Activated CD4-positive, alpha-beta T cell treated with anti-CD3 and anti-CD28 coated beads for 24 hours (primary cell): ENCODE measurements at places on chromosomes 11 and 22.

DNA sequence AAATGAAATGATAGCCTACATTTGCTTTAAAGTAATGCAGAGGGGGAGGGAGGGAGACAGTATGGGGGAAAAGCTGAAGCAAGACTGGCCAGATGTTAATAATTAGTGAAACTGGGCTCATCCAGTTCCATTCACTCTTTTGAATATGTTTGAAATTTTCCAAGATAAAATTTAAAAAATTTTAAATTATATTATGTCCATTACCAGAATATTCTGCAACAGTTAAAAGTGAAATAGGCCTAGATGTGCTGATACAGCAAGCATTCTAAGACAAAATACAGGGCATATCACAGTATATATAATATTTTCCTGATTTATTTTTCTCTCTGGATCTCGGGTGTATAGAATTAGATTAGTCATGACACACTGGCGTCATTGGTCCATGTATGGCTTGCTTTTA is 13.6 kb upstream of the ZNRF3 start:
- DNase-seq, result no peak

GRCh38 chr11:72624496-72625201 is 49.6 kb downstream of the PDE2A start:
- no peak for DNase-seq

- no peak for DNase-seq
Measured at GRCh38 chr11:20501252-20501651, 98.2 kb upstream of the SLC6A5 start.

DNA sequence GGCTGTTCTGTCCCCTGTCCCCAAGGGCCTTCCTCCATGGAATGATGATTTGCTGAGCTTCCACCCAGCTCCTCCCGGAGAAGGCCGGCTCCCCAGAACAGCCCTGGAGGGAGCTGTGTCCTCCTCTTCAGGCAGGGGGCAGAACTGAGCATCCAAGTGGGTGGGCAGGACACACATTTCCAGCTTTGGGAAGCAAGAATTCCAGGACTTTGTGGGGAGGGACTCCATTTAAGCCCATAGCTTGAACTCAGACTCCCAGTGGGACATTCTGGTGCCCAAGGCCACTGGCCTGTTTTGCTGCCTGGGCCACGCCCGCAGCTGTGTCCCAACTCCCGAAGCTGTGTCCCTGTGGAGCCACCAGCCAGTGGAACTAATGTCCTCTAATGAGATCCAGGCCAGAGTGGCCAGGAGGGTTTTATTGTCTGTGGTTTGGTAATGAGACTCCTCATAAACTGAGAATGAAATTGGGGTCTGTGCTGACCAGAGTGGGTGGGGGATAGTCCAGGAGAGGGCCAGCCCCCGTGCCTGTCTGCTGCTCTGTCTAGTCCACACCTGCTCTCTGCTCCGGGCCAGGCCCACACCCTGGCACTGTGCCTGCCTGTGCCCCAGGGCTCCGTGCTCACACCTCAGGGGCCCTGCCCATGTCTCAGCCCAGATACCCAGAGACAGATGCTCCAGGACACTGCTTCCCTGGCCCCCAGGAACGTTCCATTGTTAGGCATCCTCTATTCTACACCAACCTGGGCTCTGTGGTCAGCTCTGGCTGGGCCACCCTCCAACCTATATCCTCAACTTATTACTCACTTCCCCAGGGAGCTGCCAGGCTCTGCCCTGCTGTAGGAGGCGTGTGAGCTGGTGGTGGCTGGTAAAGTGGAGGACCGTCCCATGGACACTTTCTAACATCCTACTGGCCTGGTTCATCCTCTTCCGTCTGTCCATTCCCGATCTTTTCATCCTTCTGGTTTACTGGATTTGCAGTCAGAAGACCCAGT is 7.6 kb downstream of the NECTIN1 start:
- no peak for DNase-seq

GRCh38 chr22:19742160-19743066 is 18.2 kb upstream of the TBX1 start:
- DNase-seq, result no peak

GRCh38 chr11:65215441-65216076 is 33.8 kb downstream of the CAPN1 start:
- DNase-seq, result no peak

DNA sequence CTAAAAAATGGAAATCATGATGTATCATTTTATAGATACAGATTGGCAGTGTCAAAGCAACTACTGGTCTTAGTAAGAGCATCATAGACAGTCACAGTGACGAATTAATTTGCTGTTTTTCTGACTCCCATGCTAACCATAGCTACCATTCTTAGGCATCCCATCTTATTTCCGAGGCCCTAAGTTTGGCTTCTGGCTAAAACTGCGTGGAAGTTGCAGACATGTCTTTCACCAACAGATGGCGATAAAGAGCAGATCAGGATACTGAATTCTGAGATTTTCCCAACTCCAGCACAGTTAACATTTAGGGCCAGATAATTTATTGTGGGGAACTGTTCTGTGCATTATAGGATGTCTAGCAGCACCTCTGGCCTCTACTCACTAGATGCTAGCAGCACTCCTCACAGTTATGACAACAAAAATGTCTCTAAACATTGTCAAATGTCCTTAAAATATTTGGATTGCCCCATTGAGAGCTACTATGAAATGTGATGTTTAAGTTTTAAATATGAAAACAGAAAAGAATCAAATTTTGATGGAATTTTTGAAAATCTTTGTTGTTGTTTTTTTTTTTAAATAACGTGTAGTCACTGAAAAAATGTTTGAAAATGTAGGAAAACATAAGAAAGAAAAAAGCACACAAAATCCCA is 16.3 kb downstream of the OR2AG2 start:
- DNase-seq, result no peak

- DNase-seq, result no peak
Measured at GRCh38 chr11:111870522-111870885, 877 bp downstream of the ALG9 start.

GRCh38 chr22:22485524-22485923 is 23.0 kb downstream of the ZNF280B start:
- DNase-seq, result no peak

DNA sequence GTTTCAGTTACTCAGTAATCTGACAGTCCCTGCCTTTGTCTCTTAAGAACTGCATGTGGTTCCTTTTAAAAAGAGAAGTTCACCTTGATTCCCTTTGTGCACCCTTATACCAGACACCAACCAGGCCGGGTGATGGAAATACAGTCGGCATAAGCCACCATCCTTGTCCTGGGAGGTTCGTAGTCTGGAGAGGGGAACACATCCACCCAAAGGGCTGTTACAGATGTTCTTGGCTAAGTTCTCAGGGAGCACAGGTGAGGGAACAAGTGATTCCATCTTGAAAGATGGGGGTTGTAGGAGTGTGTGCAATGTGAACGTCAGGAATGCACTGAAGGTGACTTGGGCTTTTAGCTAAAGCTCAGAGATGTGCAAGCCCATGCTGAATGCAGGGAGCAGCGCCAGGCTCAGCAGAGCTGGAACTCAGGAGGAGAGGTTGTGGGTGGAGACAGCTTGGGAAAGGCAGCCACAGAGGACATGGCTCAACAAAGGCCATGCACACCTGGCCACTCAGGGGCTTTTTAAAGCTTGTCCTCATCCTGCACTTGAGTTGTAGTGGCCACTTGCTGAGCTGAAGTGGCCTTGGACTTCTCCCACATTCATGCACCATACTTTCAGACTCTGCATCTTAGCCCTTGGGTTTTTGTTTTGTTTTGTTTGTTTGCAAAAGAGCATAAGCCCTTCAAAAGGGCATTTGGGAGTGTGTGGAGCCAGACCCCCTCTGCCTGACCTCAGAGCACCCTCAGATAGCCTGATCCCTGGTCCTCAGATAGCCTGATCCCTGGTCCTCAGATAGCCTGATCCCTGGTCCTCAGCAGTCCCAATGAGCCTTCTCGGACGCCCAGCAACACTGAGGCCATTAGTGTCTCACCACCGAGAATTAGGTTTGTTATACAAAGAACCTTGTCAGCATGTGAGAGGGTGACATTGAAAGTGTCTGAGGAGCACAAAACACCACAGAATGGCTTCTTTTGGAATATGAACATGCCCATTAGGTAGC is 12.7 kb upstream of the TMA7B start:
- DNase-seq, result no peak

DNA sequence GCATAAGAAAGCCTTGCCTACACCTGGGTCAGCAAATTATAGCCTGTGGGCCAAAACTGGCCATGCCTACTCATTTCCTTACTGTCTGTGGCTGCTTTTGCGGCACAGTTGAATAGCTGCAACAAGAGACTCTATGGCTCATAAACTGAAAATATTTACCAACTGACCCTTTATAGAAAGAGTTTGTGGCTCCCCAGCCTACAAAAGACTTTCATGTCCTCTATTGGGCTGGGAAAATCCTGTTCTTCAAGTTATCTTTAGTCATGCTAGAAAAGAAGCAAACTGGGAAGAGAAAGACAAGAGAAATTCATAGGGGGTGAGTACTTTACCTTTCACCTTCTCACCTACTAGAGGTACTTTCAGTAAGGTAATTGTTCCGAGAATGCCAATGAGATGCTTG is 175.1 kb downstream of the SWAP70 start:
- no peak for DNase-seq

GRCh38 chr22:32016081-32016480 is 27.0 kb upstream of the SLC5A1 start:
- DNase-seq, result no peak

DNA sequence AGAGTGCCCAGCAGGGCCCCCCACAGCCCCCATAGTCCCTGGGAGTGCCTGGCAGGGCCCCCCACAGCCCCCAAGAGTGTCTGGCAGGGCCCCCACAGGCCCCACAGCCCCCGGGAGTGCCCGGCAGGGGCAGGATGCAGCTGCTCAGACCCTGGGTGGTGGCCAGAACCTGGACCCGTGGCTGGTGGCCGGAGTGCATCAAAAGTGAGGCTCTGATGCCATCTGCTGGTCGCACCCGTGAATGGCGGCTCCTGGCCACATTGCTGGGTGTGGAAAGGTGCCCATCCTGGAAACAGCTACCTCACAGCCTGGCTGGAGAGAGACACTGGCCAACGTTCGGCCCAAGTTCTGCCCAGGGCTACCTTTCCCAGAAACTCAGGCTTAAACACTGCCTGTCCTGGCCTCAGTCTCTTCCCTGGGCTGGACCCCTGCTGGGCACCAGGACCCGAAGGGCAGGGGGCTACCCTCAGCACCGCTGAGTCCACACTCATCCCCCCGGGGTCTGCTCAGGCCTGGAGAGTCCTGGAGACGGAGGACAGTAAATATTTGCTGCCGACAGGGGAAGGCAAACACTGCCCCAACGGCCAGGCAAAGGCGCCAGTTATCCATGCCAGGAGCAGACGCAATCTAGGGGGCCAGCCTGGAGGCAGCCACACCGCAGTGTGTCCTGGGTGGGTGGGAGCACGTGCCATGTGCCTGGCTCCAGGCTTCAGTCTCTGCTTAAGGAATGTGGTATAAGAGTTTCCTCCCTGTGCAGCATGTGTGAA is 4.4 kb downstream of the INS start:
- peak; percentile 40 for DNase-seq

DNA sequence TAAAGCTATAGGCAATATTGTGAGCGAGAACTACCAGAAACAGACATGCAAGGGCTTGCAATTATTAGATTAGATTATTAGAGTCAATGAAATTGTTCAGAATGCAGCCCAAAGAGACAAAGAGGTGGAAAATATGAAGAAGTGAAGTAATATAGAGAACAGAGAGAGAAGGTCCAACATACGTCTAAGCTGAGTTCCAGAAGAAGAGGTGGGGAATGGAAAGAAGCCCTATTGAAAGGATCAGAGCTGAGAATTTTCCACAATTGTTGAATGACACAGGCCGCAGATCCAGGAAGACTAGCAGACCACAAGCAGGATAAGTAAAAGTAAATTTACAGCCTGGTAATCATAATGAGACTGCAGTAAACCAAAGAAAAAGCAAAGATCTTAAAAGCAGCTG is 93.2 kb downstream of the EXT2 start:
- DNase-seq, result no peak

- DNase-seq, result no peak
Measured at GRCh38 chr11:24496736-24497725, at the start of gene LUZP2. Gene LUZP2, plus strand, starts transcription at chr11:24497053.

GRCh38 chr11:104873252-104873651 is 25.0 kb downstream of the CASP12 start:
- DNase-seq, result no peak

GRCh38 chr11:121450401-121450800 is 1.7 kb upstream of the SORL1 start:
- DNase-seq, result no peak

- no peak for DNase-seq
Measured at GRCh38 chr11:20070459-20070858, 89.8 kb downstream of the DBX1 start.

- DNase-seq, result no peak
Measured at GRCh38 chr11:114193730-114194679, 102.2 kb upstream of the NNMT start.

- no peak for DNase-seq
Measured at GRCh38 chr11:76077575-76078150, 128.6 kb downstream of the WNT11 start.

- no peak for DNase-seq
Measured at GRCh38 chr22:18121506-18121905, 10.9 kb downstream of the TUBA8 start.

DNA sequence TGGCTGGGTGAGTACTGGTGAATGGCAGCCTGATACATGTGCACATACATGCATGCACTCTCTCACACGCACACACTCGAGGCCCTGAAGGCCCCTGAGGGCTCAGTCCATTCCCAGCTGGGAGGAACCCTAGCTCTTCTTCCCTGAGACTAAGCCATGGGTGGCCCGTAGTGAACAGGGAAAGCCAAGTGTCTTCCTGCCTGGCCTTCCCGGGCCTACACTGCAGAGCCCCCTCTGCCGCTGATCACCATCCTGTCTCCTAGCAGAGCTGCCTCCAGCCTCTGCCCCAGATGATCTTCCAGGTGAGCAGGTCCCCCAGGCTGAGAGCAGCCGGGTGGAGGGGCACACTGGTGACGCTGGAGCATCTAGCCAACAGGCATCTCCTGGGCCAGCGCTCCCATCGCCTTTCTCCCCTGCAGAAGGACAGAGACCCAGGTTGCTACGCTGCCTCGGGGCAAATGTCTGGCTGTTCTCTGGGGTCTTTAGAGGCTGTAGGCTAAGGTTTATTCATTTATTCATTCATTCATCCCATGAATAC is 57.3 kb downstream of the CD82 start:
- no peak for DNase-seq

DNA sequence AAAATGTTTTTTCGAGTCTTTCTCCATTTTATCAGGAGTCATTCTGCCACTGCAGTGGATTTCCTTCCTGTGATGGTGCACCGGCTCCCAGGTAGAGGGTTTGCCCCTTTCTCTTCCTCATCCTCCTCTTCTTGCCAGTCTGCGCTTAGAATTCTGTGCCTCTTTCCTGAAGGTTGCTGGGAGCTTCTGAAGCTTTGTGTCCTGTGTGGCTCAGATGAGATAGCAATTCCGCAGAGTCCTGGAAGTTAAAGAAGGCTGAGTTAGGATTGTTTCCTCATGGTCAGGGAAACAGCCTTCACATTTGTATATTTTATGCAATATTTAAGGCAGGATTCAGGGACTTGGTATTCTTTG is 264 bp downstream of the BCO2 start:
- DNase-seq, result no peak

- DNase-seq, result no peak
Measured at GRCh38 chr11:78982473-78982872, 407.8 kb upstream of the NARS2 start.
